ENCODE measurements at places on chromosomes 2 and 18.

- ATAC-seq, result no peak
These were observed 11.6 kb downstream of the IRS1 start for GRCh38 chr2:226788064-226788463.

DNA sequence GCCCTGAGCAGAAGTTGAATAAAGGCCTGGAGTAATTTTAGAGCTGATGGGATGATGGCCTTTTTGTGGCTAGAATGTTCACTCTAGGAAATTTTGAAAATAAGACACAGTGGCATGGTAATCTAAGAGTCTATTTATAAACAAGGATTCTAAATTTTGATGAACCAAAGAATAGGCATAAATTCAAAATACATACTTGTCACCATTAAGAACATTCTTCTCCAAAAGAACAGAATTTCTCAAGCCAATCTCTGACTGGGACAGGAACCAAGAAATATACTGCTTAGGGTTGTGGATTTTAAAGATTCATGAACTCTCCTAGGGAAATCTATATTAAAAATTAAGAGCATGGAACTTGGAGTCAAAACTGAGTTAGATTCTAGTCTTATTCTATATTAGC lies 98.2 kb upstream of the SETBP1 start:
- ATAC-seq, result no peak

- ATAC-seq, result no peak
These were observed 634 bp upstream of the CNDP1 start for GRCh38 chr18:74533666-74534065.

- no peak for ATAC-seq
These were observed 983.6 kb upstream of the ZEB2 start for GRCh38 chr2:145503511-145503910.

GRCh38 chr2:46127176-46127575 lies 170.0 kb upstream of the EPAS1 start:
- ATAC-seq, result no peak

GRCh38 chr18:70326255-70326654 lies 37.4 kb downstream of the SOCS6 start:
- no peak for ATAC-seq

GRCh38 chr2:241191081-241191480 lies 2.6 kb downstream of the ANO7 start:
- ATAC-seq, result no peak

DNA sequence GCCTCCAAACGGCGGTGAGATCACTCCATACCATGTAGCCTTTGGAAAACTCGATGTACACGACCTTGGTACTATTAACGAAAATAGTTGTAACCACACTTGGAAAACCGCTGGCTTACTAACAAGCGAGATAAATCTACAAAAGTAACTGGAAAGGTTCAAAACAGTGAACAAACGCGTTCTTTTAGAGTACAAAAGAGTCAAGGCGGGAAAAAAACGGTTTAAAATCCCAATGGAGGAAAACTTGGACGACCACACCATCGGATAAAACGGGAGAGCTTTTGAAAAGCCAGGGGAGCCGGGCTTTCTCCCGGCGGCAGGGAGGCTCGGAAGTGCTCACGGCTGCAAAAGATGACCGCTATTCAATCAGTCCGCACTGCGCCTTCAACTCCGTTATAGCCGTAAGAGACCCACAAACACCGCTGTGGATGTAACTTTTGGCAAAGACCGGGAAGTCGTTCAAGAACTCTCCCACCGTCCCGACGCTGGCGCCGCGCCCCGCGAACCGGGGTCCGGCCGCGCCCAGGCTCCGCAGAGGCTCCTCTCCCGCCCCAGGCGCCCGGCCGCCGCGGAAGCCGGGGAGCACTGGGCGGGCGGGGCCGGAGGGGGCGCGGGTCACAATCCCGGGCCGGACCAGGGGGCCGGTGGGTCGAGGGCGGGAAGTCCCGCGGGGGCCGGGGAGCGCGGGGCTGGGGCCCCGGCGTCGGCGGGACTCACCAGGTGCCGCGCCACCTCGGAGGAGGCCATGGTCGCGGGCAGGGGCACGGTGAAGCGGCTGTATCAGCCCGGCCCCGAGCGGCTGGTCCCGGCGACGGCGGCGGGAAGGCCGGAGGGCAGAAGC lies 465 bp downstream of the SEPTIN10 start:
- ATAC-seq, result no peak

DNA sequence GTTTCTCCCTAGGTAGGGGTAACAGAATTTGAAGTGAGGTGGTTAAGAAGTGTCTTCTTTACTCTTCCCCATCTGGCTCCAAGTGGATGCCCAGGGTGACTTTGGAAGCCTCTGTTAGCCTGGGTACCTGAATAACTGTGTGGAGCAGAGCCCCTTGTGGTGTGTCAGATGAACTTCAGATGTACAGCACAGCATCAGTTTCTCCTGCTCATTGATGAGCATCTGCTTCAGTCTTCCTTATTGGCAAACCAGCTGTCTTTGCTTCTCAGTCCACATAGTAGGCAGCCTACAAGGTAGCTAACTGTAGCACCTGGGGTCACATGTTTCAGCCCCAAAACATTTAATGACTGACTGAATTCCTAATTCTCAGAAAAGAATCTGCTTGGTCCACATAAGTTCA lies 56.2 kb upstream of the ATP8B1 start:
- peak; percentile 36 for ATAC-seq

DNA sequence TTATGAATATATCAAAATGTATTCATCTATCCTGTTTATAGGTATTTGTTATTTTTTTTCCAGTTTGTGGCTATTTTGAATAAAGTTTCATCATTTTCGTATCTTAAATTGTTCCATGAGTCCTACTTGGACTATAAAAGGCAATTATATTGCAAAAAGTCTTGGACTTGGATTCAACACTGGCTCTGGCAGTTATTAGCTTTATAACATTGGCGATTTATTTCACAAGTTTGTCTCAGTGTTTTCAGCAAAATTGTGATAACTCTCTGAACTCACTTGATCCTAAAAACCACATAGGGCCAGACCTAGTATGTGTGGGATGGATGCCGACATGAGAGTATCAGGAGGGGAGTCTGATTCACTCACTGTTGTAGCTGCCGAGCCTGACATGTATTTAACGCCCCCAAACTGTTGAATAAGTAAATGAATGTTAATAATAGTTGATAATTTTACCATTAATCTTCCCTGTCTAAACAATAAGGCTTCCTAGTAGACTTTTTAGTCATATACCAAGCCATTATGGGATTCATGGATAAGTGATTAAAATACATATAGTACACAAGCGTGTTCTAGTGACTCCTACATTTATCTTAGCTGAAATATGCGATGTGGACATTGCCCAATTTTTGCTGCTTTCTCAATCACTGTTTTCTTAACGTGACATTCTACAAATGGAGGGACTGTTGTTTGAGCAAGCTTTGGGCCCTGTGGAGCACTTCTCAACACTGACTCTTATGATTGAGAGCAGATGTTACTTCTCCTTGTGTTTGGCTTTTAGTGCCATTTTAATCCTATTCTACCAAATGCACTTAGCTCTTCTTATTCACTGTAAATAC lies 907.6 kb downstream of the EPHA4 start:
- no peak for ATAC-seq

DNA sequence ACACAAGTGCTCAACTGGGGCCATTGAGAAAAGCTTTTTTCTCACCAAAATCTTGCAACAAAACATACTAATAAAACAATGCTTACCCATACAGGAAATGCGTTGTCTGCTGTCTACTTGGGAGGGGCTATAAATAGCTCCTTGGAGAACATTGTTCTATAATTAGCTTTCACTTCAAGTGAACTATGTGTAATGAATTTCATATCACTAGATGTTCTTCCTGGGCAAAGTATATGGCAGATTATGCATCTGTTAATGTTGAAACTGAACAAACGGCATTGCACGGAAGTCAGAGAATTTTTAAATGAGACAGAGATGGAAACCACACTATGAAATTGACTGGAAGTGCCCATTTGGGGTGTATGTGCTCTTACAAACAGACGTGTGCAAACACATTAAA lies 6.4 kb upstream of the NPAS2 start:
- peak; percentile 64 for ATAC-seq

GRCh38 chr2:157696036-157696435 lies 67.4 kb upstream of the ACVR1C start:
- ATAC-seq, result no peak

DNA sequence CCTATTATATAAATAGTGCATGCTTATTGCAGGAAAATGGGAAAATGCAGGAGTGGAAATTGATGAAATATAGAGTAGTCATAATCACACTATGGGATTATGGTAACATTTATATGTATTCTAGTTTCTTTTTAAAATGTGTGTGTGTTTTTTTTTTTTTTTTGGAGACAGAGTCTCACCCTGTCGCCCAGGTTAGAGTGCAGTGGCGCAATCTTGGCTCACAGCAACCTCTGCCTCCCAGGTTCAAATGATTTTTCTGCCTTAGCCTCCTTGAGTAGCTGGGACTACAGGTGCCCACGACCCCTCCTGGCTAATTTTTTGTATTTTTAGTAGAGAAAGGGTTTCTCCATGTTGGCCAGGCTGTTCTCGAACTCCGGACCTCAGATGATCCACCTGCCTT lies 47.0 kb downstream of the BIRC6 start:
- ATAC-seq, result no peak

GRCh38 chr2:42864641-42865280 lies 72.4 kb upstream of the HAAO start:
- no peak for ATAC-seq

DNA sequence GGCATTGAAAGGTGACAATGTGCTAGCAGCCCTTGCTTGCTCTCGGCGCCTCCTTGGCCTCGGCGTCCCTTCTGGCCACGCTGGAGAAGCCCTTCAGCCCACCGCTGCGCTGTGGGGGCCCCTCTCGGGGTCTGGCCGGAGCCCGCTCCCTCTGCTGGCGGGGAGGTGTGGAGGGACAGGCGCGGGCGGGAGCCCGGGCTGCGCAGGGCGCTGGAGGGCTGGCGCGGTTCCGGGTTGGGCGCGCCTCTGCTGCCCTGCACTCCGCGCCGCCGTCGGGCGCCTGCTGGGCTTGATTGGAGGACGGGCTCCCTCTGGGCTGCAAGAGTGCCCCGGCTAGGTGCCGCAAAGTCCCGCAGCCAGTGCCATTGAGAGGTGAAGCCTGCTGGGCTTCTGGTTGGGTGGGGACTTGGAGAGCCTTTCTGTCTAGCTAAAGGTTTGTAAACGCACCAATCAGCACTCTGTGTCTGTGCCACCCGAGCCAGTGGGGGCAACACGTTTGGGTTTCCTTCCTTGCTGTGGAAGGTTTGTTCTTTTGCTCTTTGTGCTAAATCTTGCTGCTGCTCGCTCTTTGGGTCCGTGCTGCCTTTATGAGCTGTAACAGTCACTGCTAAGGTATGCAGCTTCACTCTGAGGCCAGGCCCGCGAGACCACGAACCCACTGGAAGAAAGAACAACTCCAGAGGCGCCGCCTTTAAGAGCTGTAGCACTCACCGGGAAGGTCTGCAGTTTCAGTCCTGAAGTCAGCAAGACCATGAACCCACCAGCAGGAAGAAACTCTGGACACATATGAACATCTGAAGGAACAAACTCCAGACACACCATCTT lies 14.8 kb upstream of the IMP4 start:
- ATAC-seq, result no peak

- ATAC-seq, result no peak
These were observed 37.0 kb downstream of the GBX2 start for GRCh38 chr2:236131073-236131692.

Data from activated CD4-positive, CD25-positive, alpha-beta regulatory T cell treated with anti-CD3 and anti-CD28 coated beads, Interleukin-2, amount 50 U/mL, for 24 hours (primary cell).